ENCODE measurements at places on chromosomes 11 and 22. TPM values are rescaled to one million over a fixed set of nuclear protein-coding genes. Genes with fewer than 3 reads are reported as not detected.

DNA sequence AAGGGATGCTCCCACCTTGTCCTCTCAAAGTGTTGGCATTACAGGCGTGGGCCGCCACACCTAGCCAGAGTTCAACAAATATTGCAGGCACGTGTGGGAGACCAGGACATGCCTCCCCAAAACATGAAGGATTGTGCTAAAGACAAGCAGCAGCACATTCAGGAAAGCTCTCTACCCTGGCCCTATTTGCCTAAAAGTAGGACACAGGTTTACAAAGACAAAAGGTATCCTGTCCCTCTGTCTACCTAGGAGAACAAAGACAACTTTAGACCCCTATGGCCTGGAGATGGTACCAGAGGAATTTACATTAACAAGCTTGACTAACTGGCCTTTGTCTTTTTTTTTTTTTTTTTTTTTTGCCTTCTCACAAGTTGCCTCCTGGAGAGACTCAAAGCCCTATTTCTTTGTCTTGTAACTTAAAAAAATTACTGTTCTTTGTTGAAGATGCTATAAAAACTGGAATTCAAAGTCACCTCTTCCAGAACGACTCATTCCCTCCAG, 859 bp upstream of the ACCS start:
- DNase-seq, result no peak

GRCh38 chr11:61080526-61080925, 21.8 kb upstream of the CD5 start:
- DNase-seq, result no peak

The LRP4 gene
- 62.6 TPM for total RNA-seq

GRCh38 chr11:100031973-100032372, 655.1 kb upstream of the ARHGAP42 start:
- no peak for DNase-seq

DNA sequence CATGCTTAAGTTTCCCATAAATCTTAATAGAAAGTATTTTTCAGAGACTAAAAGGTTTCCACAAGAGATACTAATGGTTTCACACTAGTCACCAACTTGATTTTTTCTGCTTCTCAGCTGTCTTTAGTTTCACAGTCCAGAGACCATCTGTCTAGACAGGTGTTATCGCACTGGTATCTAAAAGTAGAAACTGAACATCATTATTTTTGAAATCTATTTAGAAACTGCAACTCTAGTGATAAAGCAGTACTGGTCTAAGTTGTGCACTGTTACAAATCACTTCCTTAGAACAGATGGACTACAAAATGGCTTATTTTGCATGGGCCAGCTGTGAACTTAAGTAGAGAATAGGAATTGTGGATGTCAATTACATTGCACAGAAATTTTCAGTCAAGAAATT, 78.0 kb downstream of the CNTN5 start:
- no peak for DNase-seq

GRCh38 chr22:48827904-48828555, 999.6 kb downstream of the BRD1 start:
- DNase-seq, result no peak

GRCh38 chr11:133821776-133822175, 23.5 kb downstream of the SPATA19 start:
- peak; percentile 46 for DNase-seq
